ENCODE measurements at places on chromosomes 7 and 10.
A peak's percentile ranks its signal among the peaks of the same experiment; 100 is the strongest.

- DNase-seq, result peak; percentile 40
Observed at GRCh38 chr7:140506788-140507464, 27.6 kb upstream of the MKRN1 start.

DNA sequence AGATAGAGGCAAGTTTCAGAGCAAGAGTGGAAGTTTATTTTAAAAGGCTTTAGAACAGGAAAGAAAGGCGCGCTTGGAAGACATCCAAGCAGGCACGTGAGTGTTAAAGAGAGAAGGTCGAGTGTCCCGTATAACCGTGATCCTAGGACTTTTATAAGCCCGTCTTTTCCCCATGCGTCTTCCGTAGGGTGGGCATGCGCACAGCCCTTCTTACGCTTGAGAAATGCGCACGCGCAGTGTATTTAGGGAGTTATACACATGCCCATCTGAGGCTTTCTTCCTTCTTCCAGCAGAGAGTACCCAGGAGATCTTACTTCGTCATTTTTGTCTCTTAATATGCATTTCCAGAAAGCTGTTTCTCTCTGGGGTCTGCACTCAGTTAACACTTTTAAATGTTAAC lies 52.4 kb downstream of the CALD1 start:
- no peak for DNase-seq

DNA sequence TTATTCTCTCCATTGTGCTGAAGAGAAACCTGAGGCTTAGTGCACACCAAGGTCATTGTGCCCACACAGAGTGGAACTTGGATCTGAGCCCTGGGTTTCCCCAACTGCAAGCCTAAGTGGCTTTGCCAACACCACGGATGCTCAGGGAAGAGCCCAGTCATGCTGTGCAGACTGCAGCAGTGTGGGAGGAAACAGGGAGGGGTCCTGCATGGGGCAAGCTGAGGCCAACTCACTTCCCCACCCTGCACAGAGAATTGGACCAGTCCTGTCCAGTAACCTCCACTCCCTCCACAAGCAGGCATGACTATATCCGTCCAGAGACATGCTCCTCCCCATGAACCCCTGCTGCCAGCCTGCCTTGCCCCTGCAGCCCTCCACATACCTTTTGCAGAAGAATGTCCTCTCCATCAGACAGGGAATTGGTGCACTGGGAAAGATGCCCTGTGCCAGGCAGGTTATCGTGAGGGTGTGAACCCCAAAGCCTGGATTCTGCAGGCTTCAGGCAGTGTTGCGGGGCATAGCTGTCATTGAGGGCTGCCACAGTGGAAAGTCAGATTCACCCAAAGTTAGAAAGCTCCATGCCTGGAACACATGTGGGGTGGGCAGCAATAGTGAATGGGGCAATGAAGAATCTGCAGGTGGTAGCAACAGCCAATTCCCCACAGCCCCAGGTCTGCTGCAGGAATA lies 44.9 kb downstream of the DRGX start:
- DNase-seq, result no peak

GRCh38 chr7:114508086-114508485 lies 93.5 kb downstream of the FOXP2 start:
- no peak for DNase-seq

- DNase-seq, result no peak
Observed at GRCh38 chr7:44338600-44338999, 13.2 kb upstream of the CAMK2B start.

GRCh38 chr7:117133125-117133524 lies 179.8 kb downstream of the ST7 start:
- DNase-seq, result no peak

GRCh38 chr7:6338551-6339274 lies 66.3 kb upstream of the CYTH3 start:
- no peak for DNase-seq

- peak; percentile 48 for DNase-seq
Observed at GRCh38 chr7:96414931-96415292, 93.0 kb upstream of the SLC25A13 start.

DNA sequence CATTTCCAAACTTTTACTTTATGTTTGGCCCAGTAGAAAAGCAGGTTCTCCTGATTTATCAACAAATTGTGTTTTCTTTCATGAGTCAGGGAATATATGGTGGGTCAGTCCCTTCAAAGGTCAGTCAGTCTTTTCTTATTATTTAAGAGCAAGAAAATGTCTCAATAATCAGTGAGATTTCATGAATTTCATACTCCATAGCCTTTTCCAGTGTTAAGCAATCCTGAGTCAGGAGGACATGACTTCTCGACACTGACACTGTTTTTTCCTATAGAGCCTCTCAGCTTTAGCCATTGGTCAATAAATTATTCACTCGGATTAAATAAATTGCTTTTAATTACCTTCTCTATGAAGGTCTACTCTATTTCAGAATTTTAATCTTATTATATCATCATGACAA lies 334.5 kb downstream of the SORCS1 start:
- DNase-seq, result no peak

DNA sequence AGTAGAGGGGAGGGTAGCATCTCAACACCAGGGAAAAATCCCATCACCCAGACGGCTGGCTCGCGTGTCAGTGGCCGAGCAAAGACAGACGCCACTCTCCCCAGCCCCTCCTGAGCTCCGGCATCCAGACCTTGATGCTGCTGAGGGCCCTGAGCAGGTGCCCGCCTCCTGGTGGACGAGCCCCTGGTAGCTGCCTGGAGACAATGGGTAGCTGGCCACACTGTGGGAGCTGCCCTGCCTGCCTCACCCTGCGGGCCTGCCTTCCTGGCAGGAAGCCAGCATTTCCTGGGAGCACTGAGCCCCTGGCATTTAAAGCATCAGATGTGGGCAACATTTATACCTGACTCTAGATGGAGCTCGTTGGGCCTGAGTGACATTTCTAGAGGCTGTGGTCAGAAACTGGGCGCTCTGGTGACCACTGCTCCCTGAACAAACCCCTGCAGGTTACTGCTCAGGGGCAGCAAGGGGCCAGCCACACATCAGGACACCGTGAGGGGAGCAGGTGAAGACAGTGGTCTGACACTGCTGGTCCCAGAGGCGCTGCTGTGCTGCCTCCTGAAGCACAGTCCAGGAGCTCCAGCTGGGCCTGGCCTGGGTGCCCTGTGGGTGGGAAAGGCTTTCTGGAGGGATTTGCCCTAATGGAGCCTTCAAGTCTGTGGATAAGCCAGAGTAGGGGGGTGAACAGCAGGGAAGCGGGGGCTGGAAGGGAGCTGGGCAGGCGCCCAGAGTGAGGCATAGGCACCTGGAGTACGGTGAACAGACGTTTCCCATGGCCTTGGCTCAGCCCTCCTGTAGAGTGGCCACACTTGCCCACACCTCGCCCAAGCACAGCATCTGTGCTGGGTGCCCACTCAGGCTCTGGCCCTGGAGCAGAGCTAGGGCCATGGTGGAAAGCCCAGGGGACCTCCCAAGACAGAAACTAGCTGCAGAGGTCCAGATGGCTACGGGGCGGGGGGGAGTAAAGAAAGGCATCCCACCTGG lies 138.7 kb downstream of the MAPK8 start:
- peak; percentile 68 for DNase-seq

DNA sequence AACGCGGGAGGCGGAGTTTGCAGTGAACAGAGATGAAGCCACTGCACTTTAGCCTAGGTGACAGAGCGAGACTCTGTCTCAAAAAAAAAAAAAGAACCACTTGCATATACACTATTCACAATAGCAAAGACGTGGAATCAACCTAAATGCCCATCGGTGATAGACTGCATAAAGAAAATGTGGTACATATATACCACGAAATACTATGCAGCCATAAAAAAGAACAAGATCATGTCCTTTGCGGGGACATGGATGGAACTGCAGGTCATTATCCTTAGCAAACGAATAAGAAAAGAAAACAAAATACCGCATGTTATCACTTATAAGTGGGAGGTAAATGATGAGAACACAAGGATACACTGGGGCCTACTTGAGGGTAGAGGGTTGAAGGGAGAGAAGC lies 39.5 kb downstream of the EGFR start:
- no peak for DNase-seq

DNA sequence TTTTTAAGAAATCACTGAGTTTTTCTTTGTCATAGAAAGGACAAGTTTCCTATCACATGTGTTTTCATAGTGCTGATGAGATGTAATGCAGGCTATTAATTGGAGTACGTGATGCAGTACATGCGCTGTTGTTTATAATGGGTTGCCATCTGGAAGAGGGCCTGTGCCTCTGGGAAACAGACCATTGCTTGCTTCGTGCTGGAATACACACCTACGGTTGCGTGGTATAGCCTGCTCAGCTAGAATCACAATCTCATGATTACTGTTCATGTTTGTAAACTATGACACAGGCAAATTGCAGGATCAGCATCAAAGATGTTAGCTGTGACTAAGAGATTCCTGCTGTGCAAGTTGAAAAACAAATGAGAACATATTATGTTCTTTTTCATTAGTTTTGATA lies 107.2 kb upstream of the STEAP1B start:
- no peak for DNase-seq

DNA sequence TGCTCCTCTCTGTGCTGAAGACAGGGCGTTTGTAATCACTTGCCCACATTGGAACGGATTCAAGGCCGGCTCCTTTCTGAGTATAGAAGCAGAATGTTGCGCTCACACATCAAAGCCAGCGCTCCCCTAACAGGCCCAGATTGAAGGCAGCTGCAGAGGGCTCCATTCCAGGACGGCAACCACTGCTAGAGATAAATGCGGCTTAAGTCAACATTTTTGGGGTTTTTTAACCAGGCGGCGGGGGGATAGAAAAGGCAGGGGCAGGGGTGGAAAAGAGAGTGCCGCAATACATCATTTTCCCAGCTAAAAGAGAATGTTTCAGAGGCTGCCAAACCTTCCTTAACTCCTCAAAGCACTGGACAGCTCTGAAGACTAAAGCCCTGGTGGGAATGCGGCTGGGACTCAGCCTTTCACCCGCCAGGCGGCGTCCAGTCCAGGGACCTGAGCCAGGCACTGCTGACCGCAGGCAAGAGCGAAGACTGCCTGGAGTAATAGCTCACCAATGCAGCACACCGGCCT lies 189.6 kb downstream of the TNS3 start:
- DNase-seq, result no peak

DNA sequence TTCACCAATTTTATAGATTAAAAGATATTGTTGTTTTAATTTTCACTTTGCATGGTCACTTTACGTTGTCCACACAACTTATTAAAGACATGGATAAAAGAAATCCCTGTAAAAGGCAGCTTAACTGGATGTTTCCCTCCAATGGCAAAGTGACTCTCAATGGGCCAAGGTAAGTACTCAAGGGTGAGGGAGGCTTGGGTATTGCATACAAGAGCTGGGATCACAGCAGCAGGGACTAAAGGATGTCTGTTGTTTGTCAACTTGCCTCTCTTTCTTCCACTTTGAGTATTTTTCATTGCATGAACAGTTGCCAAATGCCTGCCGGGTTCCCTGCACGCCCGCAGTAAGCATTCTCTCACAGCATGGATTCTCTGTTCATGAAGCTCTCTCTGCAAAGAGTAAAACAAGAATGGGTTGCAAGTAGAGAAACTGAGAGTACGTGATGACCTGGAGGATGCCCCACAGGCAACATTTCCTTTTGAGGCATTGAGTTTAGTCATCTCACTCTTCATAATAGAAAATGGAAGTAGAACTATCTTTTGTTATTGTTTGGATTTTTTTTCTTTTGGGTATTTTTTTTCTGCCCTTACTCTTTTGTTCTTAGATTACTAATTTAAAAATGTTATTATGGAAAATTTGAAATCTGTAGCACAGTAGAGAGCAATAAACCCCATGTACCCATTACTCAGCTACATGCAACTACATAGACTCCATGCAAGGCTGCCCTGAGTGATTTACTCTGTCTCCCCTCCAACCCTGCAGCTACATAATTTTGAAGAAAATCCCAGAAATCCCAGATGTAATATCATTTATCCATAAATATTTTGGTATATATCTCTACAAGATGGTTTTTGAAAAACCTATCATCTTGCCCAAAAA lies 26.3 kb downstream of the GPR141 start:
- DNase-seq, result no peak

GRCh38 chr10:103197174-103197573 lies 4.1 kb upstream of the NT5C2 start:
- DNase-seq, result peak; percentile 57

DNA sequence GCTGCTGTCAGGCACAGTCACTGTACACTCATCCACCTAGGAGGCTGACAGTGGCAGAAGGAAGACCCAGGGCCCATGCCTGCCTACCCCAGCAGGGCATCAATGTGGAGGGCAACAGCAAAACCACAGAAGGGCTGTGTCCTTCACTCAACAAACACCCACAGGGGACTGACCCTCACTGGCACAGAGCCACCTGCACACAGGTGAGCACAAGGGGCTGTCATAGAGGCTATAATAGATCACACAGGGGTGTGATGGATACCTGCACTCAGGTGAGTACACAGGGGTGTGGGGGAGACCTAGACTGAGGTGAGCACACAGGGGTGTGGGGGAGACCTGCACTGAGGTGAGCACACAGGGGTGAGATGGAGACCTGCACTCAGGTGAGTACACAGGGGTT lies 132.8 kb upstream of the TCERG1L start:
- no peak for DNase-seq

DNA sequence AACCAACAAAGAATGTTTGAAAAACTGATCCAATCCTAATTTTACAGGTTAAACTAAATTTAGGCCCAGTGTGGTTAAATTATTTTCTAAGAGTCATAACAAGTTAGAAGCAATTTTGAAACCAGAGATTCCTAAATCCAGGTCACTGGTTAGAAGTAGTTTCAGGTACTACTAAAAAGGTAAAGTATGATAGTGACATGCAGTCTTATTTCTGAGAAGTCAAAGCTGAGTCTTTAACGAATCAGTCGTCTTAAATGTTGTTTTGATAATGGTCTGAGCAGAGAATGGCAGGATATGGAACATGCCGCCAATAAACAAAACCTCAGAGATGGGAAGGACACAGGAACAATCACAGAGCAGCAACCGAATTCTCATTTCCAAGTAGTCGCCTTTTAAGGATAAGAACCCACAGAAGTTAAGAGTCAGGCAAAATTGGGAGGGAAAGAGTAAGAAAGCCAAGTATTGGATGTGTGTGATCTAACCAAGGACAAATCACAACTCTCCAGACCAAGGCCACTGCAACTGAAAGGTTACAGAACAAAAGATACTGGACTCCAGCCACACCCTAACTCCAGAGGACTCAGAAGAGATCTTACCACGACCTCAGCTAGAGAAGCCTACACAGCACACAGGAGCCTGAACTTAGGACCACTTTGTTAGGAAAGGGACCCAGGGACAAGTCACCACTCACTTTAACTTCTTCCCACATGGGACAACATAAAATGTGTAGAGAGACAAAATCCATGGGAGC lies 19.7 kb downstream of the TMEM243 start:
- DNase-seq, result no peak
